Activated CD4-positive, alpha-beta T cell treated with anti-CD3 and anti-CD28 coated beads for 48 hours (primary cell): ENCODE measurements at places on chromosomes 5 and 9.

DNA sequence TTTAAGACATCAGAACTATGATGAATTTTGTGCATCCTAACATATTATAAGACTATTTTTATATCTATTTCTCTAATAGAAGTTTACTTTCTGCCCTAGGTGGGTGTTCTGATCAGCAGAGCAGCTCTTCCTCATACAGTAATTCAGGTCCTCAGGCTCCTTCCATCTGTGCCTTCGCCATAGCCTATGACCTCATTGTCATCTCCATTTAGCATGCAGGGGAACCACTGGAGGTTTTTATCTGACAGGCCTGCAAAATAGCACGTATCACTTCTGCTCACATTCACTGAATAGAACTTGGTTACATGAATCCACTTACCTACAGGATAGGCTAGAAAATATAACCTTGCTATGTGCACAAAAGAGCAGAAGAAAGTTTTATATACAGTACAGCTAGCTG is 159.4 kb upstream of the CCNH start:
- DNase-seq, result no peak

- no peak for DNase-seq
Observed at GRCh38 chr9:107492381-107492970, 2.9 kb upstream of the KLF4 start.

GRCh38 chr9:124452326-124452725 is 2.1 kb downstream of the ADGRD2 start:
- no peak for DNase-seq

- DNase-seq, result no peak
Observed at GRCh38 chr5:43646992-43647391, 44.0 kb downstream of the NNT start.

GRCh38 chr5:147336876-147337275 is 102.0 kb downstream of the STK32A start:
- no peak for DNase-seq

DNA sequence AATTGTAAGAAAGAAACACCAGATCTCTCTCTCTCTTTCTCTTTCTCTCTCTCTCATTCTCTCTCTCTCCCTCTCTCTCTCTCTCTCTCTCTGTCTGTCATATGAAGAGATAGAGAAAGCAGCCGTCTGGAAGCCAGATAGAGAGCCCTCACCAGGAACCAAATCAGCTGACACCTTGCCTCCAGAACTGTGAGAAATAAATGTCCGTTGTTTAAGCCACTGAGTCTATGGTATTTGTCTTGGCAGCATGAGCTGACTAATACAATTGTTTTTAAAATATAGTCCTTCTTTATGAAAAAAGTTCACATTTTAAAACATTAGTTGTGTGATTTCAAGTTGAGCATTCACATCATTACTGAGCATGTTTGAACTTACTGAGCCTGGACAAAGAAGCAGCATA is 275.6 kb downstream of the CETN3 start:
- DNase-seq, result no peak

DNA sequence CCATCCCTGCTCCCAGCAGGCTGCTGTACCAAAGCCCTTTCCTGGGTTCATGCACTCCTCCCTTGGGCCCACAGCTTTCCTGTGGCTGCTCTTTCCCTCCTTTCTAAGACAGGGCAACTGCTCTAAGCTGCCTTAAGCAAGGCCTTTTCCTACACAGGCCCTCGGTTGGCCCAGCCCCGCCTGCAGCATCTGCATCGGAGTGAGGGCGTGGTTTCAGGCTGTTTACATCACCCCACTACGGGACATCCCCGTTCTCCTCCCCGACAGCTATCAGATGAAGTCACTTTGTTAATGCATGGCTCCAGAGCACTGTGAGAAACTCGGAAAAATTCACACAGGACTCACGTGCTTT is 3.4 kb downstream of the DPH7 start:
- DNase-seq, result peak; percentile 27

- DNase-seq, result no peak
Observed at GRCh38 chr5:119367502-119368237, 11.9 kb downstream of the TNFAIP8 start.

DNA sequence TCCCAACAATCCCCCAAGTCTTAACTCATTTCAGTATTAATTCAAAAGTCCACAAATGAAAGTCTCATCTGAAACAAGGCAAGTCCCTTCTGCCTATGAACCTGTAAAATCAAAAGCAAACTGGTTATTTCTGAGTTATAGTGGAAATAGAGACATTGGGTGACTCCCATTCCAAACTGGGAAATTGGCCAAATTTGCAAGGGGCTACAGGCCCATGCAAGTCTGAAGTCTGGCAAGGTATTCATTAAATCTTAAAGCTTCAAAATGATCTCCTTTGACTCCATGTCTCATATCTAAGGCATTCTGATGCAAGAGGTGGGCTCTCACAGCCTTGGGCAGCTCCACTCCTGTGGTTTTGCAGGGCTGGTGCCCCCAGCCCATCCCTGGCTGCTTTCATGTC is 167.9 kb downstream of the HTR1A start:
- DNase-seq, result no peak

GRCh38 chr9:37719526-37719925 is 34.1 kb upstream of the TRMT10B start:
- no peak for DNase-seq

- no peak for DNase-seq
Observed at GRCh38 chr5:137646761-137647160, 89.1 kb downstream of the KLHL3 start.

GRCh38 chr9:14205463-14205862 is 108.5 kb downstream of the NFIB start:
- no peak for DNase-seq

DNA sequence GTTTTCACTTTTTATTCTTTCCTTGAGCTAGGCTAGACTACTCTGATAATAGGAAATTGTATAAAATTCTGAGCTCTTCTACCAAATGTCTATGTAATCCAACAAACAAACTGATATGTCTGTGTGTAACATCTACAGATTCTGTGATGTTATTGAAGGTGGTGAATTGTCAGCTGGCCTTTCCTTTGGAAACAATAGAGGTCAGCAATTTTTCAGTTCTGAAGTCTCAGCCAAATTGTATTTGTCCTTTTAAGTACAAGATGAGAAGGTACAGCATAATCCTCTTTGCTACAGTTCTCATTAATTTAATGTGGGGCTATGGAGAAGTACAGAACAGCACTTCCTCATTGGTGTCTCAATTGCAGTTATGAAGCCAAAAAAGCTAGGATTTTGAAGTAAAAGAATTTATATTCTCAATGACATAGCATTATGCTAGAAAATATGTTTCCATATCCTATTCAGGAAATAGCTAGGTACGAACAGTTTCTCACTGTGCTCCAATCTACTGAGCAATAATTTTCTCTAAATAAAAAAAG is 198.0 kb downstream of the HINT1 start:
- no peak for DNase-seq

DNA sequence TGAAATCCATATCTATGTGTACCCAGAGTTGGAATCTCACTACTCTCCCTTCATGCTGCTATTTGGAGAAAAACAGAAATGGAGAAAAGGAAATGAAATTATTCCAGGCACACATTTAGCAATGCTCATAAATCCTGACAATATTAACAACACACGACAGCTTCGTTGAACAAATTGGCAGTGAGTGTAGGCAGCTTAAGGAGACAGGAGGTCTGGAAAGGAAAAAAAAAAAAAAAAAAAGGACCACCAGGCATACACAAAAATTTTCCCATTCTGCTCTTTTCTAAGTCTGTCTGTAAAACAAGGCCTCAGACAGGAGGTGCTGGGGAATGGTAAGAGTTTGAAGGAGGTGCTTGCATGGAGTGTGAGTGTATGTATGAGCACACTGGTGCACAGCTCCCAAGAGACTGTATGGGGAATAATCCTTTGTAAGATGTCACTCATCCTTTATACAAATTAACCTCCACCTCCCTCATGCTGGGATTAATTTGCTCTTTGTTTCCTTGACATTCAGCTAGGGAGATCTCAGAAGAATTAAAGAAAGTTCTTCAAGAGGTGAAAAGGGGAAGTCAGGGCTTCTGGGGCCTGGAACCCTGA is 78.9 kb downstream of the ASTN2 start:
- no peak for DNase-seq
